ENCODE measurements at places on chromosomes 3 and 15.

DNA sequence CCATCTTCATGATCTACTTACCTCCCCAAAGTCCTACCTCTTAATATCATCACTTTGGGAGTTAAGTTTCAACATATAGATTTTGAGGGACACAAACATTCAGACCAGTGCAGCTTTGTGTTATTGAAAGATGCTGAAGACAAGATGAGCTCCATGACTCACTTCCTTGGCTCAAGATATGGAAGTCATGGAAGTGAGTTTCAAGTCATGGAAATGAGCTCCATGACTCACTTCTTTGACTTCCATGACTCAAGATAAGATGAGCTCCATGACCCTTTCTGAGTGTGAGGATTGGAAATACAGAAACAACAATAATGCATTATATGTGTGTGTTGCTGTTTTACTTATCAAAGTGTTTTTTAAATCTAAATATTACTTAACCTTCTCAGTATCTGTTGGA lies 170.2 kb upstream of the TPRG1 start:
- no peak for DNase-seq

DNA sequence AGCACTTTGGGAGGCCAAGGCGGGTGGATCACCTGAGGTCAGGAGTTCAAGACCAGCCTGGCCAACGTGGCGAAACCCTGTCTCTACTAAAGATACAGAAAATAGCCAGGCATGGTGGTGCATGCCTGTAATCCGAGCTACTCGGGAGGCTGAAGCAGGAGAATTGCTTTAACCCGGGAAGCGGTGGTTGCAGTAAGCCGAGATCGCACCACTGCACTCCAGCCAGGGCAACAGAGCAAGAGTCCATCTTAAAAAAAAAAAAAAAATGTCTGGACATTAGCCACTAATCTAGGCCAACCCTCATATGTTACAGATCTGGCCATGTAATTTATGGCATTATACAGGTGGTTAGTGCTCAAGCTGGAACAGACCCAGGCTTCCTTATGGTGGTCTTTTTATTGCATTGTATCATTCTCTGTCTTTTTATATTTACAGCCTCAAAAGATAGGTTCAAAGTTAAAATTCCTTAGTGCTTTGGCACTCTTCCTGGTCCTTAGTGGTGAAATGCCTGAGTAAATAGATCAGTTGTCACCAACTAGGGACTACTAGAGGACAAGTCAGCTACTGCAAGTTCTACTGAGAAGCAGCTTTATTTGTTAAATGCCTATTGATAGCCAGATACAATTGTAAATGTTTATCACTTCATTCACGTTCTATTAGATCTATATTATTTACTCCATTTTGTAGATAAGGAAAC lies 16.0 kb downstream of the STARD9 start:
- DNase-seq: no peak

GRCh38 chr3:147424581-147425387 lies 15.6 kb downstream of the ZIC1 start:
- DNase-seq: no peak

- no peak for DNase-seq
Observed at GRCh38 chr3:139827833-139828232, 107.2 kb upstream of the CLSTN2 start.

DNA sequence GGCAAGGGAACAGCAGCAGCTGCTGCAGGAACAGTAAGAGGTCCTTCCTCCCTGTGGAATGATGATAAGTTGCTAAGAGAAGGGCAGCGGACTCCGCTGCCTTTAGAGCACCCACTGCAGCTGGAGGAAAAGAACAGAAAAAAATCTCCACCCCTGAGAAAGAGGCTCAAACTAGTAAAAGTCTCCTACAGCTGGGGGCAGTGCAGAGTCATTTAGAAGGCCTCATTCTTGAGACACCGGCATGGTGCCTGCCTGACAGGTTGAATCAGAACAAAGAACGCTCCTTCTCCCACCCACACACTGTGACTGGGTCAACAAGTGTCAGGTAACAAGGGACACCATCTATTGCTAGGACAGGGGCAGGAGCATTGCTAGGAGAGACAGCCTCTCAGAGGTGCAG lies 188.4 kb downstream of the ABHD5 start:
- DNase-seq: no peak

GRCh38 chr3:185317674-185318073 lies 45.3 kb upstream of the MAP3K13 start:
- DNase-seq: no peak

- no peak for DNase-seq
Observed at GRCh38 chr3:162168715-162169114, 672.1 kb downstream of the OTOL1 start.

- no peak for DNase-seq
Observed at GRCh38 chr3:123526474-123526873, 58.4 kb downstream of the HACD2 start.

DNA sequence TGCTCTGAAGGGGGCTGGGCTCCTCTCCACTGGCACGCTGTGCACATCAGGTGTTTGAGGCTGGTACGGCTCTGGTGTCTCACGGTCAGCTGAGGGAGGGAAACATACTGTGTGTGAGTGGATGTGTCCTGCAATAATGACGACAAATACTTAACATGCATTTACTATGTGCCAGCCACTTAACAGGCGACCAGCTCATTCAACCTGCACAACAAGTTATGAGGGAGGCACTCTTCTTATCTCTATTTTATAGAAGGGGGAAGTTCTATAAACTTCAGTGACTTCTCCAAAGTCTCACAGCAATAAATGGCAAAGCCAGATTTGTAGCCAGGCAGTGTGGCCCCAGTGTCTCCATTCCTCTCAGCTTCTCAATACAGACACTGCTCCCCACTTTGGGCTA lies 83.1 kb upstream of the LINGO1 start:
- DNase-seq: no peak

- DNase-seq: no peak
Observed at GRCh38 chr3:151751161-151751560, 17.4 kb downstream of the AADACL2 start.

GRCh38 chr15:87619161-87619960 lies 637.2 kb downstream of the NTRK3 start:
- no peak for DNase-seq

- no peak for DNase-seq
Observed at GRCh38 chr3:13584427-13584891, 35.5 kb downstream of the FBLN2 start.

- no peak for DNase-seq
Observed at GRCh38 chr15:84111575-84111974, 124.0 kb upstream of the GOLGA6L4 start.

GRCh38 chr3:42122261-42123011 lies 31.3 kb downstream of the TRAK1 start:
- DNase-seq: no peak

DNA sequence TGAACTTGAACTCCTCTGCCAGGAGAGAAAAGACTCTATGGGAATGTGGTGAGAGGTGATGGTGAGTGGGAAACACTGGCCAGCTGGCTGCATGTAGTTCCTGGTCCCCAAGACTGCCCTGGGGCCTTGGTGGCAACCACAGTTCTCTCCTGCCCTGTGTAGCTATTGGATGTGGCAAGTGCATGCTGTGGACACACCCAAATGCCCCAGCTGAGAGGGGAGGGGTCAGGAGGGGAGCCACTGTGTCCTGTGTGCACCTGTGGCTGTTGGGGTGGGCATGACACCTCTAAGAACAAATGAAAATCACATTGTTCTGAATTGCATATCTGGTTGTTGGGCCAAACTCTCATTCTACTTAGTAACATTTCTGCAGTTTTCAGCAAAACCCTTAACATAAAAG lies 409.6 kb downstream of the NSUN3 start:
- DNase-seq: no peak

- no peak for DNase-seq
Observed at GRCh38 chr3:72345237-72345878, 502.9 kb downstream of the SHQ1 start.

GRCh38 chr15:75929799-75930565 lies 26.3 kb downstream of the FBXO22 start:
- DNase-seq: peak; percentile 30

DNA sequence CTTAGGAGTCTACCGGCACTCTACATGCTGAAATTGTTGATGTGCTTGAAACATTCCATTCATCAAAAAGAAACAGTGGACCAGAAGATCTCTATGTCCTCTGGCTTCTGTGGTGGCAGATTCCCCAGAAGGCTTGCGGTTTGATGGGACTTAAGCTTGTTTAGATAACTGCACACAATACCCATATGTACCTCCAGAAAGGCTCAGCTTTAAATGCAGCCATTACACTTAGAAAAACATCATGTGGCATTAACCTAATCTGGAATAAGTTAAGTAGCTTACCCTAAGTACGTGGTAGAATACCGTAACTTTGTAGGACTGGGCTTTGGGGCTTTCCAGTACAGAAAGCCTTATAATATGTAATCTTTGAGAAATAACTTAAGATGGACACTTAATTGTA lies 187.3 kb downstream of the RBMS3 start:
- no peak for DNase-seq

- DNase-seq: no peak
Observed at GRCh38 chr3:165193366-165194254, 2.6 kb downstream of the SLITRK3 start.

DNA sequence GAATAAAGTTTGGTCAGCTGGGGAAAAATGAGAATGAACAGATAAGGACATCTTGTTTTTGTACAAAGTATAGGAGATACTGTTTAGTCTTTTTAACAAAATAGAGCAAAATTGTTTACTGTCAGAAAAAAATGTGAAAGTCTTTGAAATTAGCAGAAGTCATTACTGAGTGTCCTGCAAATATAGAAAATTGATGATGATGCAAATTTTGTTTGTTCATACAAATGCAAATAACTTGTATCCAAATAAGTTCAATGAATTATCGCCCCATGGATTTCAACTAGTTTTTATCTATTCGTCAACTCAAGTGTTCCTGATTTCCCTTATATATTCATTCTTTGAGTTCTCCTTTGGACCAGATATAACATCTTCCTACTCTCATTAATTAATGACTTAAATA lies 378.0 kb upstream of the SGO1 start:
- no peak for DNase-seq

DNA sequence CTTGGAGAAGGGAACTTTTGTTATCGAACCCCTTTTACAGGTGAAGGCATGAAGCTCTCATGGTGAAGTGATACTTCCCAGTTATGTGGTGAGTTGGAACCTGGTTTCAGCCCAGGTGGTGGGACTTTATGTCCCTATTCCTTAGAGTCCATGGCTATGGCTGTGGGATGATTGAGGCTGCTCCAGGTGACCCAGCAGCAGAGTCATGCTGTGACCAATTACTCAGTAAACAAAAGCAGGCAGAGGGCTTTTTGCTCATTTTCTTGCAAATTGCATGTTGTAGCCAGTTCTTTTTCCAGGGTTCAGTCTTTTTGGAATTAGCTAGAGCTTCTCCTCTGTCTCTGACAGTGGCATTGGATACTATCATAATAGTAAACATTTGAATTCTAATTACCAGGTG lies 70.7 kb downstream of the CACNA2D3 start:
- DNase-seq: no peak

DNA sequence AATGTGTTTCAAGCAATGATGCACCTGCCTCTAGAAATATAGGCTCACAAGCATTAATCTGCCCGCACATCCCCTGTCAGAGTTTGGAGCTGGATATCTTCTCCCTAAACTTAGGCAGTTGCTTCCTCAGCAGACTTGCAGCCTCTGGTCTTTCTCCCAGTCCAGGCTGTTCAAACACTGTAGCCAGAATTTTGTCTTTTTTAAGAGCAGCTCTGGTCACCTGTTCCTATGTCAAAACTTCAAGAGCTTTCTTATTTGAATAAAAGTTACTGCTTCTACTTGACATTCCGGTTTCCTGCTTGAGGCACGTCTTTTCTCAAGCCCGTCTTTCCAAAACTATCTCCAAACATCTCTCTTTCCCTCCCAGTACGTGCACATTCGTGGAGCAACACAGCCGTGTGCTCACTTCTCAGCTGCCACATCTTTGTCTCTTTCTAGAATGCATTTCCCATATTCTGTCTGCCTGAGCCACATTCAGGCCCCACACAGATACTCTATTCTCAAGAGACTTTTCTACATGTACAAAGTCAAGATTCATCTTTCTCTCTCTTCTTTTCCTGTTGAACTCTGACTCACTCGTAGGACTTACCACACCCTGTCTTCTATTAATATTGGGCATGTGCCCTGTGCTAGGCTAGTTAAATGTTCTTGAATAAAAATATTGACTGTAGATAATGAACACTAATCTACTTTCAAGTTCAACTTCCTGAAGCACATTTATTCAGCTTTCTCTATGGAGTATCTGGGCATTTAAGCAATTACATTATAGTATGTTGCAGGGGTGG lies 307.7 kb upstream of the SOX2 start:
- no peak for DNase-seq

DNA sequence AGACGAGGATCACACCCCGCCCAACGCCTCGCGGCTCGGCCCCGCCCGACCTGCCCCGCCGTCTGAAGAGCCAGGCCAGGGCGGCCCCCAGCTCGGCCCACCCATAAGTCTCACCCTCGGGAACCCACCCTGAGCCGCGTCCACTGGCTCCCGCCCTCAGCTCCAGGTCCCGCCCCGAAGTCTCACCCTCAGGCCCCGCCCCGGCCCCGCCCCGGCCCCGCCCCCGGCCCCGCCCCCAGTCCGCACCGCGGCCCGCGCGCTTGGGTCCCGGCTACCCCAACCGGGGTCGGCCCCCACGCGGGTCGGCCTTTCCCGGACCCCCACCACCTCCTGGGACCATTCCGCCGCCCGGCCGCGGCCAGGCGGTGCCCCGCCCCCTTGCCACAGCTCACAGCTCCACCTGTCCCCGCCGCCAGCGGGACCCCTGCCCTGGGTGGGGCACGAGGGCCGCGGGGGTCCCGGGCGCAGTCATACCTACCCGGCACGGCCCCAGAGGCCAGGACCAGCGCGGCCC lies 489 bp downstream of the CSPG5 start:
- no peak for DNase-seq

- no peak for DNase-seq
Observed at GRCh38 chr15:46120713-46121112, 485.9 kb downstream of the SQOR start.

GRCh38 chr15:58527573-58528187 lies 95.9 kb downstream of the LIPC start:
- DNase-seq: no peak

GRCh38 chr3:3665961-3666640 lies 133.1 kb upstream of the LRRN1 start:
- DNase-seq: no peak

GRCh38 chr15:31486506-31486905 lies 159.9 kb downstream of the KLF13 start:
- DNase-seq: no peak

- no peak for DNase-seq
Observed at GRCh38 chr15:93034512-93034911, 54.5 kb downstream of the RGMA start.

GRCh38 chr3:125052624-125053303 lies 3.0 kb downstream of the HEG1 start:
- DNase-seq: no peak

DNA sequence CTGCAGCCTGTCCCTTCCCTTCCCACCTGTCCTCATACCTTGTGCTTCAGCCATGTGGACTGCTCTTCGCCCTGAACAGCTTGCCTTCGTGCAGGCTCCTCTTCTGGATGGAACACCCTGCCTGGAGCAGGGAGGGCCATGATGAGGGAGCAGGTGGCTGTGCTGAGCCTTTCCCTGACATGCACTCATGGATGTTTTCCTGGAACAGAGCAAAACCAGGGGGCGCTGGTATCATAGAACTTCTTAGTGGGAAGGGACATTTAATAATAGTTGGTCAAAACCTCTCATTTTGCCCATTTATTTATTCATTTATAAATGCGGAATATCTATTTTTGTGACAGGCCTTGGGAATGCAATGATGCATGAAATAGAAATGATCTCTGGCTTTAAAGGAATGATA lies 149.3 kb downstream of the CACNA1D start:
- DNase-seq: no peak

All from NCI-H2171 (cell line).